ENCODE measurements at places on chromosomes 7 and 10. TPM values are rescaled to one million over a fixed set of nuclear protein-coding genes. Genes with fewer than 3 reads are reported as not detected.

DNA sequence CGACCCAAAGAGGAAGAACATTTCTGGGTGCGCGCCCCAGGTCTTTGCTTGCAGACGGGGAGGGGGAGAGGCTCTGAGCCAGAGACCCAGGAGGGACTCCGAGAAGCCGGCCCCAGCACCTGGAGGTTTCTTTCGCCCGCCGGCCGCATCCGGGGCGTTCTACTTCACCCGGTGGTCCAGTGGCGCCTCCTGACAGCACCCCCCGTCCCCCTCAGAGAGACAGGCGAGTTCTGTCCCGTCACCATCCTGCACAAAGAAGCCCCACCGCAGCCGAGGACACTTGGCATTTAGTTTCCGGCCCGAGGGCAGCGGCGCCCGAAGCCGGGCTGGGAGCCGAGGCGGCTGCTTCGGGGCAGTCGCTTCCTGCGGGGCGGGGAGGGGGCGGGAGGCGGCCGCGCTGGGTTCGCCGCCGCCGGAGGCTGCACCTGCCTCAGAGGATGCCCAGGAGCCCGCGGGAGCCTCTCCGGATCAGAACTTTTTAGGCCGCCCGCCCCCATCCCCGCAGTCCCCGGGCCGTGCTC lies at the start of gene TMEM178B:
Gene TMEM178B, plus strand, starts transcription at position 424 of the 521 bp plus-strand sequence.
- DNase-seq = no peak

GRCh38 chr10:2111965-2112364 lies 374.6 kb upstream of the ADARB2 start:
- DNase-seq = no peak

DNA sequence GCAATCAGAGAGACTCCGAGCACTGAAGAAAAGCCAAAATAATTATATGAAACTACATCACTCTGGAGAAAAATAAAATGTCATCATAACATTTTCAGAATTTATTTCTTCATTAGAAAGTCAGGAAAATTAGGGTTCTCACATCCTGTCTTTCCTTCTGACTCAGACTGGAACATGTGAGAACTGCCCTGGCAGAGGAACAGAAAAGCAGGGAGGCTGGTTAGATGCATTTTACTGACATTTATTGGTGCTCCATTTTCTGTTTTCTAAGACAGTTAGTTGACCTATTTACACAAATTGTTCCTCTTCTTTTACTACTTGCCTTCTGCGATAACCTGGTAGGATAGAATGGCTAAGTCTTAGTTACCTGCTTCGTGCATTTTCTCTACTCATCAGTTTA lies 58.6 kb upstream of the ANK3 start:
- DNase-seq = no peak

DNA sequence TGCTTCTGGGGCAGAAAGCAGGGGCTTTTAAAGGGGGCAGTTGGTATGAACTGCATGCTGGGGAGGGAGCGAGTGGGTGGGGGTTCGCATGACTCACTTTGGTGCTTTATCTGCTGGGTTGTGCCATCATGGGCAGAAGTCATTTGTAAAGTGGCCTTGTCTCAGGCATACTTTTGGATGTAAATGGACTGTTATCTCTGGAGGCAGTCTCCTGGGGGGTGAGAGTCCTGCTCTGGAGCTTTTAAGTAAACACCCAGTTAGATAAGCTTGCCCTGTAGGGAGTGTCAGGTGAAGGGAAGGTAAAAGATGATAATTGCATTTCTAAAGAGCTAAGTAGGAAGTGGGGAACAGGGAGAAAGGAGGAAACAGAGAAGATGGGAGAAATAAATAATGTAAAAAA lies 1.6 kb upstream of the GSTO1 start:
- DNase-seq = no peak

DNA sequence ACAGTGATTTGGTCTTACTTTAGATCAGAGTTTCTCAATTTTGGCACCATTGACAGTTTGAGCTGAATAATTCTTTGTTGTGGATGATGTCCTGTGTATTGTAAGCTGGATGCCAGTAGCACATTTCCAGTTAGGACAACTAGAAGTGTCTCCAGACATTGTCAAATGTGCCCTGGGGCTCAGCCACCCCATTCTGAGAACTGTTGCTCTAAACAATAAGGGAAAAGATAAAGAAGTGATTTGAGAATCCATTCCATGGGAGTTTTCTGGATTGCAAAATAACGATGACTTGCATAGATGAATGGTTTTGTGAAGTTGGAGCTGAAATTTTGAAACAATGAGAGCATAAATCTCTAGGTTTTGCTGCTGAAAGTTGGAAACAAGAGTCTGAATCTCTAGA lies 44.6 kb downstream of the NUP205 start:
- DNase-seq = no peak

DNA sequence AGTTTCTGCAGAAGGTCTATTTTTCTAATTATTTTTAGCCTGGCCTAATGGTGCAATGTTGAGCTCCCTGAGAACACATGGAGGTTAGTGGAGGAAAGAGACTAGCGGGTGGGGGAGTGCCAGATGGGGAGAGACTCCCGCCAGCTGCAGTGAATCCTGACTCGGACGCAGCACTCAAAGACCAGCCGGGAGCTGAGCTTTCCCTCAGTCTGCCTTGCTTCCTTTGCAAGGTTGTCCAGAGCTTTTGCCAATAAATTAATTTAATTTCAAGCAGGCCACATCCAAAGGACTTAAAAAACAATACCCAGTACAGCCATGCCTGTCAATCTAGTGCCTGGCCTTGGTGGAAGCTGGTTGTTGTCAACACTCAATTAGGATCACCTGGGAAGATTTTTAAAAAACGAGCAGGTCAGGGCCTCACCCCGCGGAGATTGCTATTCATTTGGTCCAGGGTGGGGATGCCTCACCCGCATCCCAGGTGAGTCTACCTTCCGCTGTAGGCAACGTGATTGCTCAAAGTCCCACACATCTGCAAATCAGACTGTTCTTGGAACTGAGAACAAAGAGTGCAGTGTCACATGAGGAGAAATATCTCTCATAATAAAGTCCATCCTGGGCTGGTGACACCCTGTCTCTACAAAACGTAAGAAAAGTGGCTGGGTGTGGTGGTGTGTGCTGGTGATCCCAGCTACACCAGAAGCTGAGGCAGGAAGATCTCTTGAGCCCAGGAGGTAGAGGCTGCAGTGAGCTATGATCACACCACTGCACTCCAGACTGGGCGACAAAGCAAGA lies 4.0 kb downstream of the CLRN3 start:
- DNase-seq = no peak

DNA sequence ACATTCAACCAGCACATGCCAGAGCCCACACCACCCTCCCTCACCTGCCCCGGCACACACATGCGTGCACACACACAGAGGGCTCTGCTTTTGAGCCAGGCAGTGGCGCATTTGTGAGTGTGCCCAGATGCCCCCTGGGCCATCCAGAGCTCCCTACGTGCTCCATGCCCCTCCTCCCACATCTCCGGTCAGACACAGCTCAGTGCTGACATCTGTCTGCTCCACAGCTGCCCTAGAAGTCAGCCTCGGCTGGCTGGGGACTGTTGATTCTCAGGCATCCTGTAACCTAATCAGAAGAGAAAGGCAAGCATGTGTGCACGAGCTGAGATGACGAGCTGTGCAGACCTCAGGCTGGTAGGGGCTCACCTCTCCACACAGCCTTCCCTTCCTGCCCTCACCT lies 135.1 kb downstream of the ZMIZ1 start:
- no peak for DNase-seq

DNA sequence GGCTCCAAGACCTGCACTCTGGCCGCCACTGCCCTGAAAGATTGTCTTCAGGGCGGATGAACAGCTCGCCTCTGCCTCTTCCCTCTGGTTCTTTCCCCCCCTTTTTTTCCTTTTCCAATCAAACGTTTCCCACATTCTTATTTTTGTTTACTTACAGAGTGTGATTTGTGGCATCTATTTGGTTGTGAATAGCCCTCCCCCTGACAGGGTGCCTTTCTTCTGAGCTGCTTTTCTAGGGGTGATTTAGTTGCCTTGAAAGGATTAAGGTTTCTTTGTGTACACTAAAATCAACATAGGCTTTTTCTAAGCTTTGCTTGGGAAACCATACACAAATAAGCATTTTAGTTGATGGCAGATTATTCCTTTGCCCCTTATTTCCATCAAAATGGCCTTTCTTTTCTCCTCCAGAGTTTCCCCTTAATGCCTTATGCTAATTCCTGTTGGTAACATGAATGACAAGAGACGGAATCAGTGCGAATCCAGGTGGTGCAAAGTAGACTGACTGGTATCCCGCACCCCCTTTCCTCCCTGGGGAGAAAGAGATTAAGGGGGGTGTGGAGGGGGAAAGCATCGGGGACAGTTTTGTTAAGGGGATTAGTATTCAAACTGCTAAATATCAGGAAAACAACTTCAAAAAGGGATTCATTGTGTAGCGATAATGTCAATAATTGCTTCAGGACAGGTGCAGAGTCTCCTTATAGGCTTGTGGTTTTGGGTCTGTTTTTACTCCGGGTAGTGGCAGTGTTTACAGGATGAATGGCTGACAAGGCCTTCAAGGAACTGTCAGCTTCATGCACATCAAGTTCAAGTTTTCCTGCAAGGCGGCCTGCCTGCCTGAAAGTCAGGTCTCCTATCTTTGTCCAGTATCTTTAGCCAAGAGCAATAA lies 431.6 kb upstream of the GALNT17 start:
- DNase-seq = no peak

DNA sequence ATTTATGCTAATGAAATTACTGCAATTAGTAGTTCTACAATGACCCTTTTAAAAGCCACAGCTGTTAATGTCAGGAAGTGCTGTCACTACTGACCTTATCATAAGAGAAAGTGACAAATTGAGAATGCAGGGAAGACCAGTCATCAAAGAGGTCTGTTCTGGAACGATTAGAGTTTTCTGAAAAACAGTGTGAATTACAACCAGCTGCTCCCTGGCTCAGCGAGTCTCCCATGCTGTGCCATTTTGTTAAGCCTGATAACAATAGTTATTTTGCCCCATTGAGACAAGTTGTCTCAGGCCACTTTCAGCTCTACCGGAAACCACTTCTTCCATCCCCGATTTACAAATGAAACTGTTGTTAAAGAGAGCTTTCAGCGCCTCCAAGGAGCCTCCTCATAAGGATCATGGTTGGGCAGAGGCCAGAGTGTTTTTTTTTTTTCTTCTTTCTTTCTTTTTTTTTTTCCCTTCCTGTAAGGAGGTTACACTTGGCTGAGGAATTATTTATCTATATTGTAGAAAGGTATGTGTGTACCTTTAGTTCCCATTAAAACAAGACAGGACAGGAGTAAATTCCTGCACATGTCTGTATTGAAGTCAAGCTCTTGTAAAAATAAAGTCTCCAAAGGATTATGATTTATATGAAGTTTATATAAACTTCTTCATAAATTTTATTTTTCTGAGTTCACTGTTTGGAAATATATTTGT lies 173.6 kb downstream of the CDCA7L start:
- no peak for DNase-seq

PDAP1 gene
- 17.9 TPM for total RNA-seq

ZP3 gene
- total RNA-seq = 1.8 TPM

HTR7 gene
- total RNA-seq = under 0.01 TPM

CRHR2 gene
- total RNA-seq = not detected

HECTD2 gene
- total RNA-seq = 6.0 TPM

Data from lung microvascular endothelial cell (primary cell).